ENCODE measurements at places on chromosomes 4 and X. TPM values are rescaled to one million over a fixed set of nuclear protein-coding genes. Genes with fewer than 3 reads are reported as not detected.

DNA sequence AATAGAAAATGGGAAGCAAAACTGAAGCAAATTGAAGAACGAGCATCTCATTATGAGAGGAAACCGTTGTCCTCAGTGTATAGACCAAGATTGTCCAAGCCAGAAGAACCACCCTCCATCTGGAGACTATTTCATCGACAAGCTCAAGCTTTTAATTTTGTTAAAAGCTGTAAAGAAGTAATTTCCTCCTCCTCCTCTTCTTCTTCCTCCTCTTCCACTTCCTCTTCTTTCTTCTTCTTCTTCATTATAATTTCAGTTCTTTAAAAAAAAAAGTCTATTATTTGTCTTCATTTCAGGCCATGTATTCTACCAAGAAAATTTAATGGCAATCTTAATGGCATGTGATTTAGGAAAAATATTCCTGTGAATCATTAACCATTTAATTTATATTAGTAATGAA is 7.6 kb downstream of the PRIMPOL start:
- DNase-seq: no peak
- no peak overlapping the region for H3K27ac ChIP-seq
- H3K27me3 ChIP-seq: no peaks in the 10 kb centered on the region
- H3K4me1 ChIP-seq: no peaks in the 10 kb centered on the region

DNA sequence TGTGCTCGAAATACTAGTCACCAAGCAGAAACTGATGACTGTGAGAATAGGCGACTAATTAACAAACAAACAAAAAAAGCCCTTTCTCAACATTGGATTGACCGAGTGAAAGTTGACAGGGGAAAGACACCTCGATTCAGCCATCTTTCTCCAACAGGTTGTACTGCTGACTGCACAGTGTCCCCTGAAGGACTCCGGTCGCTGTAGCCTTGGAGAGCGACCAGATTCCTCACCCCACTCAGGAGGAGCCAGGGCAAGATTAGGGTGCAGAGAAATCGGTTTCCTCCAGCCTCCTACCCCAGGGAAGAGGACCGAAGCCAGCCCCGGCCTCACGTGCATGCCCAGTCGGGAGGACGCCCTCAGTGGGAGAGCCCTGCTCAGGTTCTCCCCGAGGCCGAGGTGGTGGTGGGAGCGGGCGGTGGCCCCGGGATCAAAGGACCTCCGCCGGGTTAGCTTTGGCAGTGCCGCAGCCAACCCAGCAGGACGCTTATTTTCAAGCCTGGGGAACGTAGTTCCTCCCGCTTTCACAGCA is 1.1 kb upstream of the RAP1GDS1 start:
- H3K4me1 ChIP-seq: peaks cover 27% of the 10 kb centered on the region
- peak; percentile 74 for DNase-seq
- no peaks in the 10 kb centered on the region for H3K36me3 ChIP-seq
- peak overlapping the region; percentile 97 for H3K27ac ChIP-seq

GRCh38 chr4:159220353-159220752 is 117.5 kb downstream of the RAPGEF2 start:
- no peaks in the 10 kb centered on the region for H3K36me3 ChIP-seq
- DNase-seq: no peak
- no peaks in the 10 kb centered on the region for H3K27me3 ChIP-seq
- no peak overlapping the region for H3K27ac ChIP-seq

GRCh38 chr4:26542991-26543390 is 40.9 kb upstream of the TBC1D19 start:
- DNase-seq: no peak
- no peaks in the 10 kb centered on the region for H3K4me1 ChIP-seq
- no peak overlapping the region for H3K27ac ChIP-seq
- no peaks in the 10 kb centered on the region for H3K27me3 ChIP-seq
- no peaks in the 10 kb centered on the region for H3K36me3 ChIP-seq

DNA sequence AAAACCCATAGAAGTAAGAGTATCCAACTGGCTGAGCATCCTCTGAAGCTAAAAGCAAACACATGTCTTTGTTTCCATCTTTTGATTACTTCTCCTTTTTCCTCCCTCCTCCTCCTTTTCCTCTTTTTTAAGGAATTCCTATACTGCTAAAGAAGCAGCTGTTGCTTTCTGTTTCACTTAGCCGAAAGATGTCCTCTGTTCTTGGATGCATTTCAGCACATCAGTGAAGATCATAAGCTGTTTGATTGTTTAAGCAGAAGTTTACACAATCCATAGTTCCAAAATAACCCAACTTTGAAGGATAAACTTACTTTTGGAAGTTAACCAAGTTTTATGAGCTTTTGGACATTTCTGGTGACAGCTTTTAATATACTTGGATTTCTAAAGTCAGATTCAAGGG is 55.1 kb upstream of the TNIP3 start:
- no peaks in the 10 kb centered on the region for H3K36me3 ChIP-seq
- DNase-seq: no peak
- no peaks in the 10 kb centered on the region for H3K27me3 ChIP-seq
- H3K4me1 ChIP-seq: no peaks in the 10 kb centered on the region

GRCh38 chr4:110626532-110627153 is 3.8 kb upstream of the PITX2 start:
- H3K27ac ChIP-seq: no peak overlapping the region
- H3K27me3 ChIP-seq: peaks cover 95% of the 10 kb centered on the region
- DNase-seq: no peak
- H3K36me3 ChIP-seq: no peaks in the 10 kb centered on the region
- no peak overlapping the region for H3K4me3 ChIP-seq
- peaks cover 20% of the 10 kb centered on the region for H3K4me1 ChIP-seq

GRCh38 chr4:167555338-167556022 is 321.2 kb upstream of the SPOCK3 start:
- no peaks in the 10 kb centered on the region for H3K36me3 ChIP-seq
- no peak for DNase-seq
- no peaks in the 10 kb centered on the region for H3K27me3 ChIP-seq
- H3K4me3 ChIP-seq: no peak overlapping the region
- H3K27ac ChIP-seq: no peak overlapping the region
- no peaks in the 10 kb centered on the region for H3K4me1 ChIP-seq

GRCh38 chrX:119686087-119686691 is 6.8 kb downstream of the SEPTIN6 start:
- no peaks in the 10 kb centered on the region for H3K27me3 ChIP-seq
- DNase-seq: no peak
- H3K4me1 ChIP-seq: peaks cover 44% of the 10 kb centered on the region
- H3K27ac ChIP-seq: peak overlapping the region; percentile 79

GRCh38 chr4:186651624-186652023 is 72.0 kb downstream of the FAT1 start:
- peak overlapping the region; percentile 43 for H3K4me3 ChIP-seq
- peak; percentile 85 for DNase-seq
- no peaks in the 10 kb centered on the region for H3K36me3 ChIP-seq
- no peaks in the 10 kb centered on the region for H3K4me1 ChIP-seq
- H3K27me3 ChIP-seq: no peaks in the 10 kb centered on the region

DNA sequence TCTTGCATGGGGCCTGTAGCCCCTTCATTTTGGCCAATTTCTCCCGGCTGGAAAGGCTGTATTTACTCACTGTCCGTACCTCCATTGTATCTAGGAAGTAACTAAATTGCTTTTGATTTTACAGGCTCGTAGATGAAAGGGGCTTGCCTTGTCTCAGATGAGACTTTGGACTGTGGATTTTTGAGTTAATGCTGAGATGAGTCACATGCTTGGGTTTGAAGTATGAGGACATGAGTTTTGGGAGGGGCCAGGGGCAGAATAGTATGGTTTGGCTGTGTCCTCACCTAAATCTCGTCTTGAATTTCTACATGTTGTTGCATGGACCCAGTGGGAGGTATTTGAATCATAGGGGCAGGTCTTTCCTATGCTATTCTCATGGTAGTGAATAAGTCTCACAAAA is 407.6 kb upstream of the NDST3 start:
- no peaks in the 10 kb centered on the region for H3K36me3 ChIP-seq
- no peaks in the 10 kb centered on the region for H3K27me3 ChIP-seq
- H3K27ac ChIP-seq: no peak overlapping the region
- no peaks in the 10 kb centered on the region for H3K4me1 ChIP-seq
- no peak overlapping the region for H3K4me3 ChIP-seq
- no peak for DNase-seq

DNA sequence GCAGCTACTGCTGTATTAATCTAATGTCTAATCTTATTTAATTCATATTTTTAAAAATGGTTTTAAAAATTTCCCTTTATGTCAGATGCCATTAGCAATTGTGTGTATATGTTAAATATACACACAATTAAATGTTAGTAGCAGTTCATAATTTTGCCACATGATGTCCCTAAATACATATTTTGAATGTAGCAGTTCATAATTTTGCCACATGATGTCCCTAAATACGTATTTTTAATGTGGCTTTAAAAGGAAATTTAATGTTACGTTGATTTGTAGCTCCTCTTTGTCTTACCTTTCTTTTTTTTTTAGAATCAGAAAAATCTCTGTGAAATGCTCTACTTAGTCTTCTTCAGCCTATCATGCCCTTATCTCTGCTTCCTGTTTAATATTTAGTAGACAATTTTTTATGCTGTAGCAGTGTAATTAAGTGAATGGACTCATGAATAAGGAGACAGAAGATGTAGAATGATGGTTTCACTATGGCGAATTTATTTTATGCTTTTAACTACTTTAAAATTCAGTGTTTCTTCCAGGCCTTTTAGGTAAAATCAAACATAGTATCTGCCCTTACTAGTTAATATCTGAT is 26.1 kb downstream of the RBM46 start:
- H3K27me3 ChIP-seq: no peaks in the 10 kb centered on the region
- H3K27ac ChIP-seq: no peak overlapping the region
- H3K36me3 ChIP-seq: no peaks in the 10 kb centered on the region
- H3K4me1 ChIP-seq: no peaks in the 10 kb centered on the region
- DNase-seq: no peak
- H3K4me3 ChIP-seq: no peak overlapping the region

GRCh38 chrX:31179203-31179602 is 107.4 kb upstream of the FTHL17 start:
- H3K27me3 ChIP-seq: no peaks in the 10 kb centered on the region
- no peaks in the 10 kb centered on the region for H3K36me3 ChIP-seq
- H3K4me3 ChIP-seq: no peak overlapping the region

DNA sequence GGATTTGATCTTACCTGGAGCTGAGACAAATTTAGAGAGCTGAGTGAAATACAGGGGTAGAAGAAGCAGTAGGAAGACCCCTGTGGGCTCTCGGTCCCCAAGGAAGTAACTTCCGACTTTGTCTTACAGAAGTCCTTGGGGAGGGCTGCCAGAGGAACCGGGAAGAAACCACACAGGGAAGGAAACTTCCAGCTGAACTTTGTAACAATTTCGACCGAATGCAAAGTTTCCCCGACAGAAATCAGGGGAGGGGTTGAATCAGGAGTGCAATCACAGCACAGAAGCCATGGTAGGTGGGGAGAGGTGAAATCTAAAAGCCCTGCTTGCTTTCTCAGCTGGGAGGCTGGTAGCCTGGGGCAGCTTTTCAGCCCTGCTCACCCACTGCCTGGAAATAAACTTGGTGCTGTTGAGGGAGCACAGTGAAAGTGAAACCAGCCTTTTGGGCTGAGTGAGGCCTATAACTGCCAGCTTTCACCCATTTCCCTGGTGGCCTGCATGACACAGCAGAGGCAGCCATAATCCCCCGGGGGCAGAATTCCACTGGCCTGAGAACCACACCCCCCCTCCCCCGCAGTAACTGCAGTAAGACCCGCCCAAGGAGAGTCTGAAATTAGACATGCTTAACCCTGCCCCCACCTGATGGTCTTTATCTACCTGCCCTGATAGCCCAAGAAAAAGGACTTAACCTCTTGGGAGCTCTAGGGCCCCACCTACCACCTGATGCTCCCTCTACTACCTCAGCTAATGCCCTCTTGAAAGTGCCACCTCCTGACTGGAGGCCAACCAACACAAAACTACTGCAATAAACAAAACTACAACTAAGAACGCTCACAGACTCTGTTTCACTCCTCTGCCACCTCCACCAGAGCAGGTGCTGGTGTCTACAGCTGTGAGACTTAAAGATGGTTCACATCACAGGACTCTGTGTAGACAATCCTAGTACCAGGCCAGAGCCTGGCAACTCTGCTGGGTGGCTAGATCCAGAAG is 248.2 kb downstream of the PARM1 start:
- no peaks in the 10 kb centered on the region for H3K4me1 ChIP-seq
- no peak overlapping the region for H3K4me3 ChIP-seq
- H3K36me3 ChIP-seq: no peaks in the 10 kb centered on the region
- DNase-seq: no peak
- no peaks in the 10 kb centered on the region for H3K27me3 ChIP-seq

DNA sequence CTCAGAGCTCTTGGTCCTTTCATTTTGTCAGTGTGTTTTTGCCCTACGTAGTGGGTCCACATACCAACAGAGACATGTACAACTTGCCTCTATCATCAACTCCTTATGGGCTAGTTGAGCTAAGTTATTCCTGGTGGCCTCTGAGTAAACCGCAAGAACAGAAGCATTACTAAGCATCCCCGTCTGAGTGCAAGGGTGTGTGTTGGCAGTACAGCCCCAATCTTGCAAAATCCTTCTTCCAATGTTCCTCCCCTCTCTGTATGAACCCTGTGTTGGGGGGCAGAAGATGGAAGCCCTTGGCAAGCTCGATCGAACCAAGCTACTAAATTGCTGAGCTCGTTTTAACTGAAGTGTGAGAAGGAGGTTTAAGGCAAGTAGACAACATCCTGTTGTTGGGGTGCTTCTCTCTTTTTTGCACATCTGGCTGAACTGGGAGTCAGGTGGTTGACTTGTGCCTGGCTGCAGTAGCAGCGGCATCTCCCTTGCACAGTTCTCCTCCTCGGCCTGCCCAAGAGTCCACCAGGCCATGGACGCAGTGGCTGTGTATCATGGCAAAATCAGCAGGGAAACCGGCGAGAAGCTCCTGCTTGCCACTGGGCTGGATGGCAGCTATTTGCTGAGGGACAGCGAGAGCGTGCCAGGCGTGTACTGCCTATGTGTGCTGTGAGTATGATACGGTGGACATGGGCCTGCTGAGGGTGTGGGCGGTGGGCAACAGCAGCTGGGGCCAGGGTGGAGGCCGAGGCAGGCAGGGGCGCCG is at the start of gene SH2D1A:
SH2D1A (plus strand) TSS at position 447 of the 760 bp plus-strand sequence; CDS start at position 527, 80 bp downstream.
- H3K4me3 ChIP-seq: no peak within 1 kb of the TSS
- no peaks in the 10 kb centered on the region for H3K4me1 ChIP-seq
- H3K27ac ChIP-seq: no peak within 1 kb of the TSS
- no peak for DNase-seq
- H3K36me3 ChIP-seq: no peaks in the 10 kb centered on the region

DNA sequence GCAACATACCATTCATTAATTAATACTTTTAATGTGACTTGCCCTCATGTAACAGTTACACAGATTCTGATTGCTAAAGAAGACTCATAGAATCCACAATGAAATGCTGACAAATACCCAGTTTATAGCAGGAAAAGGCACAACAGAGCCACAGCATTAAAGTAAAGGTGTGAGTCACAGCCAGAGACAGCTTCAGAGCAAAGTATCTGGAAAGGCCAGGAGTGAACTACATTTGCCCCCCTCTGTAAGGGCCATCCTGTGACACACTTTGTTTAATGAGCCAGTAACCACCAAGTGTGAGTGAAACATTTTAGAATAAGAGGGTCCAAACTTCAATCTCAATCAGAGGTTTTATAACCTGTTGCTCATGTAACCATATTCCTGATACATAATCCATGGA is 133.8 kb upstream of the TACR3 start:
- no peaks in the 10 kb centered on the region for H3K36me3 ChIP-seq
- DNase-seq: no peak
- H3K4me1 ChIP-seq: no peaks in the 10 kb centered on the region

The TRMT2B gene
- polyA plus RNA-seq: 13.2 TPM

The SRPK3 gene
- polyA plus RNA-seq: not detected

The KIT gene
- 2.8 TPM for polyA plus RNA-seq

The WDFY3 gene
- 5.3 TPM for polyA plus RNA-seq

The CT45A3 gene
- not detected for polyA plus RNA-seq

The RPA4 gene
- not detected for polyA plus RNA-seq

Data from sigmoid colon (tissue), 7 donors.